ENCODE measurements at places on chromosomes 1 and 21.

GRCh38 chr1:225824533-225824941 lies 14.6 kb downstream of the EPHX1 start:
- DNase-seq = no peak

DNA sequence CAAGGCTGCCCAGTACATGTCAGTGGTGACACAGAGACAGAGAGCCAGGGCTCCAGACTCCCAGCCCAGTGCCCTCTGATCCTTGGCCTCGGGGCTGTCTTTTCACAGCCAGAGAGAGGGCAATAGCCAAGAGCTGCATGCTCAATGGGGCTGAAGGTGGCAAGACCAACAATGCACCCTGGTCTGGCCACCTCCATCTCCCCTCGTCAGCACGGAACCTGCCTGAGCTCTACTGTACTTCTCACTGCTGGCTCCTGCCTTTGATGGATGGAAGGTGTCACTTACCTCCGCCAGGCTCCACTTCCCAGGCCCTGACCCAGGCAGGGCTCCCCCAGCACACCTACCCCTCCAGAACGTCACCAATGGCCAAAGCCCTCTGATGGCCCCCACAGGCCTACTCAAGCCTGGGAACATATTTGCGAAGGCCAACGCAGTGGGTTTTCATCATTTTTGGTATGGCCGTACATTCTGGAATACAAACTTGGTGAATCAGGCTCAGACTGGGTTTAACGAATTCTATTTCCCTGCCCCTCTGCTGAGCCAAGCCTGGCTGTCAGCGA lies 88.1 kb downstream of the DMRTB1 start:
- DNase-seq = no peak

- no peak for DNase-seq
These were observed 166.3 kb downstream of the BARHL2 start for GRCh38 chr1:90550626-90551406.

DNA sequence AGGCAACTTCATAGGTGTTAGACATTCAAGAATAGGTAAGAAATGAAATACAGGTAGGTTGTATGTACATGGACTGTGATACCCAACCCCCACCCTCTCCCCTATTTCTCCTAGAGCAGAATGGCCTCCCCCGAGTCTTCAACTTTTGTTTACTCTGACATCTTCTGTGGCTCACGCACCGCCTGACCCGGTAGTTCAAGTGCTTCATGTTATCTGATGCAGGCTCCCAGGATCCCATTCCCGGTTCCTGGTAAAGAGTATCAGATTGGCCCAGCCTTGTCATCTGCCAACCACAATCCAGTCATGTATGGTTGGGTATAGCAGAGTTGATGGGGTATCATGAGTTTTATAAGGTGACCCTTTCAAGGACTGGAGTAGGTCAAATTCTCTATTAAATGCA lies 9.1 kb downstream of the GNAI3 start:
- DNase-seq = no peak

GRCh38 chr1:3743826-3744225 lies 8.4 kb upstream of the CCDC27 start:
- DNase-seq = no peak
